COR-L47 (cell line): ENCODE measurements at places on chromosomes 12 and 14.

GRCh38 chr12:78324234-78324633 is 493.5 kb downstream of the NAV3 start:
- no peak for DNase-seq

DNA sequence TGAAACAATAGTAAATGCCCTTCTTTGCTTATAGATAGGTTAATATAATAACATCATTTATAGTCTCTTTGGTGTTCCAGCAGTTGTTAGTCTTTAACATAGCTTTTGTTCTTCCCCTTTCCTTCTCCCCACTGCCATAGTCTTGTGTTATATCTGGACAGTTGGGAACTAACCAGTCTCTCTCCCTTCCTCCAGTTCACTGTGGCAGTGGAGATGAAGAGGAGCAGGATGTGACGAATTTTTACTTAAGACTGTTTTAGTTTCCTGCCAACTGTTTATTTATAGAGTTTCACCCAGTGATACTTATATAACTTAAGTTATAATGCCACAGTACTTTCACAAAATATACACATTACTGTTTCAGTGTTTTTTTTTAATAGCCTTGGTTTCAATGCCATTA is 277.4 kb downstream of the PDZRN4 start:
- DNase-seq = no peak

- DNase-seq = peak; percentile 33
Measured at GRCh38 chr12:94074980-94075629, 73.3 kb upstream of the PLXNC1 start.

DNA sequence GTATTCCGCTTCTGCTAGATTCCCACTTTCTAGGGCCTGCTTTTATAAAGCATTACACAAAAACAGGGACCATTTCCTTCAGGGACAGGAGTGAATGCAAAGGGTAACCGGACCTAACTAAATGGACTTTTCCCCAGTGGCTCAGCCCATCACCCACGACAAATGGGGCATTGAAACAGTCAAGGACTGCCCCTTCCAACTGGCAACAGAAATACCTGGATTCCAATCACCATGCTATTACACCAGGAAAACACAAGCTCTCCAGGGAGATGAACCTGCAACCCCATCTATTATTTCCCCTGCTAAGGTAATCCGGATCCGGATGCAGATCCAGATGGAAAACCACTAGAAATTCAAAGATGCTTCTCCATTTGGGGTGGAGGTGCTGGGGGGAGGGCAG is 1.0 kb downstream of the MPHOSPH9 start:
- DNase-seq = peak; percentile 22

DNA sequence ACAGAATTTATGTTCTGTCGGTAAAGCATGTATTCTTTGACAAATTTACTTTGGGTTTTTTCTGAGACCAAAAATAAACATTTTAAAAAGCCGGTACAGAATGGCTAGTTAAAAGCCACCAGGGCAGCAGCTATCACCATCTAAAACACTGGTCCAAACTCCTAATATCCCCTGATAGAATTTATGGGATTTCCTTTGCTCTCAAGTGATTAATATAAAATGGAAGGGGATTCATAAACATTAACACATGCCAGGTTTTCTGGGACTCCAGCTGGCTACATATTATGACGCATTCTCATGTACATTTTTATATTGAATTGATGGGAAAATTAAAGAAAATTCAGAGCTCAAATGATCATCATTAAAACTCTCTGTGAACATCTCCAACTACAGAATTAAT is 640.8 kb downstream of the C12orf50 start:
- no peak for DNase-seq

GRCh38 chr12:30447061-30447750 is 248.5 kb downstream of the IPO8 start:
- DNase-seq = no peak

- no peak for DNase-seq
Measured at GRCh38 chr12:81327425-81327824, 249.5 kb downstream of the ACSS3 start.

GRCh38 chr12:48882315-48882687 is 16.6 kb upstream of the RND1 start:
- no peak for DNase-seq

GRCh38 chr12:90061809-90062208 is 353.2 kb upstream of the ATP2B1 start:
- no peak for DNase-seq

DNA sequence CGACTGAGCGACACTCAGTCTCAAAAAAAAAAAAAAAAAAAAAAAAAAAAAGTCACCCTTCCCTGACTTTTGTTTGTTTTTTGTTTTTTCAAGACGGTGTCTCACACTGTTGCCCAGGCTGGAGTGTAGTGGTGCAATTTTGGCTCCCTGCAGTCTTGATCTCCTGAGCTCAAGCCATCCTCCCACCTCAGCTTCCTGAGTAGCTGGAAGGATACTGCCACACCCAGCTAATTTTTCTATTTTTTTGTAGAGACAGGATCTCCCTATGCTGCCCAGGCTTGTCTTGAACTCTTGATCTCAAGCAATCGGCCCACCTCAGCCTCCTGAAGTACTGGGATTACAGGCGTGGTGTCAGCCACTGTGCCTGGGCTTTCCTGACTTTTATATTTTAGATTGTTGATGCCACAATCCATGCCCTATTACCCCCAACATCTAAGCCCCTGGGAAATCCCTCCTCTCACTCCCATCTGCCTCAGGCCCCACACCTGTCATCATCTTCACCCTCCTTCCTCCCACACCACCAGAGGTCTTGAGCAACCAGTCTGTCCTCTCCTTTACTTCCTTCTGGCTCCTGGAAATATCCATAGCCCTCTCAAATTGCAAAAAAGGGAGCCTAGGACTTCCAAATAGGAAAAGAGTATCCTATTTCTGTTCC is 7.8 kb downstream of the IKZF4 start:
- DNase-seq = no peak

GRCh38 chr14:89484051-89484844 is 67.2 kb upstream of the FOXN3 start:
- DNase-seq = no peak

DNA sequence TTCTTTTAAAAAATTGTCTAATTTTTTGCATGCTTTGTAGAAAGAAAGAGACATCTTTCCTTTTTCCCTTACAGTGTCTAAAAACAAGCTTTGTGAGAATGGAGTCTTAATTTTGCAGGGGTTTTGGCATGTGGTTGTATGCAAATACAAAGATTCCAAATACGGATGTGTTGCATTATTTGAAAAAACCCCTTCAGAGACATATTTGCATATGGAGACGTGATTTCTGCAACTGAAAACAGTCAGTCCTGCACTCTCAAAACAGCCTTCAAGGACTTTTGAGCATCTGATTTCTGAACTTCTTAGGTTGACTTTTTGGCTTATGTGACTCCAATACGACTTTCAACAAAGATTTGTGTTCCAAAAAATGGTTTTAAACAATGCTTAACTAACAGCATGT is 7.8 kb downstream of the IRAK3 start:
- no peak for DNase-seq

DNA sequence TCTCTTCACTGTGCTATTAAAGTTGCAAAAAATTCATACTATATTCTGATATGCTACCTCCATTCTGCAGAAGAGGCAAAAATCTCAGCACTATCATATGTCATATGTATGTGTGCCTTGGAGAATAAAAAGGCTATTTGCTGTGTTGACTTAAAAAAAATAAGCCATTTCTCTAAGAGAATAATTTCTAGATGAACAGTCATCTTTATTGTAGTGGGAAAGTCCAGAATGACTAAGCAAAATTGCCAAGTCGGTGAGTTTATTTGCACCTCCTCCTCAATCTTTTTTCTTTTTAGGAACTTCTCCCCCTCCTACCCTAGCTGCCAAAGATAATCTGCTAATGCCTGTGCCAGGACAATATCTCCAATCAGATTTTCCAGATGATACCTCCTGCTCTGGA is 353.8 kb upstream of the FAR2 start:
- no peak for DNase-seq

GRCh38 chr14:84959851-84960520 is 570.0 kb upstream of the FLRT2 start:
- DNase-seq = no peak

DNA sequence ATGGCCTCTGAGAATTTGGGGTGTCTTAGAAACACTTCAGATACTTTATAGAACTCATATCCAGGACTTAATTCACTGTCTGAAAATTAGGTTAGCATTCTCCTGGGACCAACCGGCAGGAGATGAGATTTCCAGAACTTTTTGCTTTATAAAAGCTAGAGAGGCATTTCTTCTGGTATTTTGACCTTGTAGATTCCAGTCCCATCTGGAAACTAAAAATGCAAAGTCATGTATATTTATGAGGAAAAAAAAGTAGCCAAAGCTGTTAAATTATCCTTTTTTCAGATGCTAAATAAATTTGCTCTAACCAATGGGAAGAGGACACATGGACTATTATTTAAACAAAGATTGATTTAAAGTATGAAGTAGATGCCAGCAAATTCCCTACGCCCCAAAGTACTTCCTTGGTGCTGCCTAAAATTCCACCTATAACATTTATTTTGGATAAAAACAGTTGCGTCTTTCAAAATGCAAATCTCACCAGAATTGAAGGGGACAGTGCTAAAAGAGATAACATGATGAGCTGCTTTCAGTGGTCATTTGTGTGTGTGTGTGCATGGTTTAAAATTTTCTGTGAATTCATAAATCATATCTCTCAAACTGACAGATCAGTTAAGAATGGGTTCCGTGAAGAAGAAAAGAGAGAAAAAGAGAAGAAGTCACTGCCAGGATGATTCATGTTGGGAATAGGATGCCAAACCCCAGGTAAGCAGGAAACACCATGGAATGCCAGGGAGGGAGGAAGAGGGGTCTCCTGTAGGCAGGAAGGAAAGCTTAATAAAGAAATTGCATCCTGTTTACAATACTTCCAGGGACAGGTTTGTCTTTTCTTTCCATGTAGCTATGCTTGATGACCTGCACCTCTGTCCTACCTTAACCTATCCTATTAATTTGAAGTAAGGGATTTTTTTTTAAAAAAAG is 97.7 kb upstream of the RGS6 start:
- DNase-seq = no peak

- no peak for DNase-seq
Measured at GRCh38 chr12:27335364-27336281, 3.0 kb downstream of the BMAL2 start.

- DNase-seq = no peak
Measured at GRCh38 chr12:30457621-30458289, 237.9 kb downstream of the IPO8 start.

GRCh38 chr12:13289653-13290289 is 93.2 kb downstream of the EMP1 start:
- no peak for DNase-seq

- DNase-seq = no peak
Measured at GRCh38 chr12:99029511-99030271, 384.6 kb downstream of the APAF1 start.

GRCh38 chr12:112381406-112381882 is 787 bp downstream of the HECTD4 start:
- peak; percentile 35 for DNase-seq

- no peak for DNase-seq
Measured at GRCh38 chr14:65745396-65746190, 333.1 kb downstream of the FUT8 start.

- DNase-seq = no peak
Measured at GRCh38 chr12:29264424-29264823, 115.3 kb downstream of the FAR2 start.

GRCh38 chr14:26938054-26938453 is 340.2 kb upstream of the NOVA1 start:
- DNase-seq = no peak

DNA sequence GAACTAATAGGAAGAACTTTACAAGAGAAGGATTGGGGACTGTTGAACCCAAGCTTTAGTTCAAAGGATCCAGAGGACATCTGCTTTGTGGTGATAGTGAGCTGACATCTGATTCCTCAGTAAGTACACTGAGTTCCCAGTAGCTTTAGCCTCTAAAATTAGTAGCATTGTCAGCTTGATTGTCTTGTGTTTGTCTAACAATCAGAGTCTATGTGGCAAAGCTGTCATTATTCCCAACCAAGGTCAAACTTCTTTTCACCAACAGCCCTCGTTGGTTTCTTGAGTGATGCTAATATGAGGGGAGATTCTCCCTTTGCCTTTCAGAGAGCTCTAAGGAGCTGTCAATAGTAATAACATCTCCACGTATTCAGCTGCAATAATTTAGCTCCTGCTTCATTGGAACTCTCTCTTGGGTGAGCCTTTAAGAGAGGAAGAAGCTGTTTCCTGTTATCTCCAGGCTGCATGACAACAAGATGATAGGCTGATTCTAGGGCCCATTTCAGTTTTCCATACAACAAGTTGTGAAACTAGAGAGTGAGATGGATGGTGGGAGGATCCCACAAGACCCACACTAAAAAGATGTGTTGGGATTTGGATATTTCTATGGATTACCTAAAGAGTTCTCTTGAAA is 46.7 kb downstream of the TGFB3 start:
- peak; percentile 84 for DNase-seq

DNA sequence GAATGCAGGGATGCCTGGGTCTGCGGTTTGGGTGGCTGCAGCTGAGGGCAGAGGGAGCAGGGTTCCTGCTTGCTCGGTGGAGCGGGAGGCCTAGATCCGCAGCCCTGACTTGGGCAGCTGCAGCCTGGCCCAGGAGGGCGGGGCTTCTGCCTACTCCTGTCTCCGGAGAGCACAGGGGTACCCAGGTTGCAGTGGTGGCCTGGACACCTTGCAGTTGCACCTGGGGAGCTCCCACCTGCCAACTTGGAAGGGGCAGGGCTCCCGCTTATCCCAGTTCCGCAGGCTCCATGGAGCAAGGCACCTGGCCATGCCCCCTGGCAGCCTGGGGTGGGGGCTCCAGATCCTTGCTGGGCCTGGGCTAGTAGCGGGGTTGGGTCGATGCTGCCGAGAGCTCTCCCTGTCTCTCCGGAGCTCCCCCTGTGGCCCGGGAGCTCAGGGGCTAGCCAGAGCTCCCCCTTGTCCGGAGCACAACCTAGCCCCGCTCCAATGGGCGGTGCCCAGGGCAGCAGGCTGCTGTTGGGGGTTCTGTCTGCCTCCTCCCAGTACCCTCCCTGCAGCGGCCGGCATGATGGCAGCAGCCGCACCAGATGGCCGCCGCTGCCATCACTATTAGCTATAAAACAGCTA is 136.4 kb downstream of the PTPRR start:
- no peak for DNase-seq

- DNase-seq = no peak
Measured at GRCh38 chr12:126191949-126192348, 1126.7 kb downstream of the AACS start.

- DNase-seq = no peak
Measured at GRCh38 chr12:56029166-56029519, 8.3 kb downstream of the IKZF4 start.

GRCh38 chr12:22799503-22799902 is 174.5 kb downstream of the ETNK1 start:
- no peak for DNase-seq

GRCh38 chr14:75165586-75166391 is 10.6 kb downstream of the TMED10 start:
- DNase-seq = no peak

- DNase-seq = no peak
Measured at GRCh38 chr14:68282479-68283377, 463.1 kb downstream of the RAD51B start.

GRCh38 chr14:106812788-106813476 is 1286.5 kb downstream of the TMEM121 start:
- no peak for DNase-seq
